ENCODE measurements at places on chromosomes 12 and 14.
A peak's percentile ranks its signal among the peaks of the same experiment; 100 is the strongest.

GRCh38 chr14:106187216-106187615 is 660.8 kb downstream of the TMEM121 start:
- no peak for DNase-seq

GRCh38 chr14:64878837-64879634 is 671 bp downstream of the SPTB start:
- DNase-seq = no peak

GRCh38 chr14:88868558-88869159 is 44.2 kb downstream of the TTC8 start:
- peak; percentile 24 for DNase-seq

GRCh38 chr12:109288571-109288970 is 20.5 kb downstream of the FOXN4 start:
- DNase-seq = no peak

GRCh38 chr12:2320841-2321240 is 268.1 kb downstream of the CACNA1C start:
- no peak for DNase-seq
